ENCODE measurements at places on chromosomes 12 and 14.

GRCh38 chr14:71240171-71240570 lies 332.9 kb downstream of the PCNX1 start:
- DNase-seq = no peak

- no peak for DNase-seq
These were observed 350.5 kb upstream of the TMTC1 start for GRCh38 chr12:30134229-30134628.

- DNase-seq = no peak
These were observed 78.9 kb downstream of the SETD3 start for GRCh38 chr14:99401621-99402284.

- DNase-seq = no peak
These were observed 72.4 kb downstream of the IQSEC3 start for GRCh38 chr12:138898-139534.

GRCh38 chr14:26199590-26200370 lies 398.1 kb downstream of the NOVA1 start:
- DNase-seq = no peak

DNA sequence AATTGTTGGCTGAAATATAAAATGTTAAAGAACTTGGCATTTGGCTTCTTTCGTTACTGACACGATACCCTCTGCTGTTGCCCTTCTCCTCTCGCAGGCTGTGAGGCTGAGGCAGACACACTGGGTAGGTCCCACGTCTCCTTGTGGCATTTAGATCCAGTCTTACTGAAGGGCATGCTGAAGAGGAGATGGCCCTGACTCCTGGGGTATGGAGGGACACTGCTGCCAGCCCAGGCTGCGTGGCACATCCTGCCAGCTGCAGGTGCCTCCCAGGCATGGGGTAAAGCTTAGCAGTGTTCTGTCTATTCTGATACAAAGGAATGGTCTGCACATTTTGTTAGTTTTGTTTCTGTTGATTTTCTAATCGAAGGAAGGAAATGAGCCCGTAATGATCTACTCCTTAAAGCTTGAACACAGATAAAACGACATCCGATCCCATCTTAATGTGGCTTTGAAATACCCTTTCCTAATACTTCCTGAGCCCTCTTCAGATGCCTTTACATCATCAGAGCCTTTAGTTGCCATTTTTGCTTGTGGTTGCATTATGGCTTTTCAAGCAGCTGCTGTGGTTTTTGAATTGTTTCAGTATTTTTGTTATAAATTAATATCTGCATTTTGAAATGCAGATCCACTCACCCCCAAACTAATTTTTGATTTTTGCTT lies 61.1 kb downstream of the WDR20 start:
- DNase-seq = no peak

GRCh38 chr12:57694459-57695019 lies 607 bp downstream of the OS9 start:
- DNase-seq = no peak

- DNase-seq = no peak
These were observed 211.1 kb downstream of the CACNA1C start for GRCh38 chr12:2263901-2264300.

DNA sequence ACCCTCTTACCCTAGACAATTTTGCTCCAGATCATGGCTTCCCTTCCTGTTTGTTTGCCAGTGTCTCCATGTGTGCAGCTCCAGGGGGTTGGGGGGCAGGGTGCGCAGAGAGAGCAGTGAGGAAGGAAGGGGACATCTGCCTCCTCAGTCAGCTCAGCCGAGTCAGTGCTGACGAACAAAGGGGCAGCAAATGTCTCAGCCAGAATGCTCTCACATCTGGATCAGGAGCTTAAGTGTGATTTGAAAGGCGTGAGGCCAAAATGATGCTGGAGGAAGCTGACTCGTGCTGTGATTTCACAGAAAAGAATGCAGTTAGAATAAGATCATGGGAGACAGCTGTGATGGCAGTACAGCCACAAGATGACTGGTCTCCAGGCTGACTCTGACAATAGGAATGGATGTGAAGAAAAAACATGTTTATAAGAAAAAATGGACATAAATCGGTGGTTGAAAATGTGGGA lies 27.1 kb upstream of the CDK17 start:
- DNase-seq = no peak

GRCh38 chr14:54133896-54134295 lies 177.3 kb upstream of the BMP4 start:
- DNase-seq = no peak

GRCh38 chr12:121084229-121084628 lies 45.2 kb upstream of the OASL start:
- no peak for DNase-seq

GRCh38 chr14:72550513-72550912 lies 343.4 kb downstream of the DPF3 start:
- no peak for DNase-seq

- no peak for DNase-seq
These were observed 120.3 kb upstream of the NEDD1 start for GRCh38 chr12:96786791-96787190.

DNA sequence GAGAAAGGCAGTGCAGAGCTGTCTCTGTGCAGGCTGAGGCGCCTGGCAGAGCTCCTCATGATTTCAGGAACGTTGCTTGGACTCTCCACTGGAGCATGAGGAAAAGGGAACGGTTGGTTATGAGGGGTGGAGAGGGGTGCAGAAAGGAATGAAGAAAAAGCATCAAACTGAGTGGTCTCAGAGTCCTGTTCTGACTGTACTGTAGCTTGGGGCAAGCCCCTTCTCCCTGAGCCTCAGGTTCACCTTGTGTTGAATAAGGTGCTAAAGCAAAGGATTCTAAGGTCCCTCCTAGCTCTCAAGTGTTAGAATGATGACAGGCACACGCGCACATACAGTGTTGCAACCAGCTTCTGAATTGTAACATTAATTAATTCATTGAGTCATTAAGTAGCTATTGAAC lies 125.2 kb upstream of the PARP11 start:
- DNase-seq = no peak

DNA sequence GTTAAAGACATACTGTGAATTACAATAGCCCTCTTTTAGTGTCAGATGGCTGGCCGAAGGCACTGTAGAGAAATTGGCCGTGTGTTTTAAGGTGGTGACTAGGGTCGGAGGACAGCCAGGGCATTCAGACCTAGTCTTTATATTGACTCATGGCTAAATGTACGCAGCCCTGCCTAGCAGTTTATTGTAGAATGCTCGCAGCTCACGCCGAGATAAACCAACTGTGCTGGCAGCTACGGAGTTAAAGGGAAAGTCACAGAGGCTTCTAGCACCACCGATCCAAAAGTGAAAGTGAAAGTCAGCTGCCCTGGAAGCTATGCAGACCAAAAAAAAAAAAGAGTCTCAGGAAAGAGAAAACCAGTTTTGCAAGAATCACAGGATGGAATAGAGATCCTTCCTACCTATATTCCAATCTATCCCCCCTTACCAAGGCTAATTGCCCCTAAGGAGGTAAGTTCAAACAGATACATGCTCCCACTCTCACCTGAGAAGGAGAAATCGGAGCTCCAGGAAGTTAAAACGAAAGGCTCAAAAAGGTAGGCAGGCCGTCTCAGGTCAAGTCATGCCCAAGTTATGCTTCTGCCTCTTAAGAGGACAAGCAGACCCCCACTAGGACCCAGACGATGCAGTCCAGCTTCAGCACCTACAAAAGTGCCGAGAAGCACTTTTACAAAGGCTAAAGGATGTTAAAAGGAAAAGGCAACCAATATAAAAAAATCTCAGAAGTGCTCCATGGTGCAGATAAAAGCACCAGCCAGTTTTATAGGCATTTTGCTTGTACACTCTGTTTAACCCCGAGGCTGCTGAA lies 24.8 kb downstream of the KLRK1 start:
- DNase-seq = no peak

- no peak for DNase-seq
These were observed 13.6 kb downstream of the EP400 start for GRCh38 chr12:131963381-131963780.

- DNase-seq = no peak
These were observed 255.5 kb downstream of the SNAPC1 start for GRCh38 chr14:62017651-62018230.

- no peak for DNase-seq
These were observed 401.3 kb downstream of the FUT8 start for GRCh38 chr14:65813760-65814384.

DNA sequence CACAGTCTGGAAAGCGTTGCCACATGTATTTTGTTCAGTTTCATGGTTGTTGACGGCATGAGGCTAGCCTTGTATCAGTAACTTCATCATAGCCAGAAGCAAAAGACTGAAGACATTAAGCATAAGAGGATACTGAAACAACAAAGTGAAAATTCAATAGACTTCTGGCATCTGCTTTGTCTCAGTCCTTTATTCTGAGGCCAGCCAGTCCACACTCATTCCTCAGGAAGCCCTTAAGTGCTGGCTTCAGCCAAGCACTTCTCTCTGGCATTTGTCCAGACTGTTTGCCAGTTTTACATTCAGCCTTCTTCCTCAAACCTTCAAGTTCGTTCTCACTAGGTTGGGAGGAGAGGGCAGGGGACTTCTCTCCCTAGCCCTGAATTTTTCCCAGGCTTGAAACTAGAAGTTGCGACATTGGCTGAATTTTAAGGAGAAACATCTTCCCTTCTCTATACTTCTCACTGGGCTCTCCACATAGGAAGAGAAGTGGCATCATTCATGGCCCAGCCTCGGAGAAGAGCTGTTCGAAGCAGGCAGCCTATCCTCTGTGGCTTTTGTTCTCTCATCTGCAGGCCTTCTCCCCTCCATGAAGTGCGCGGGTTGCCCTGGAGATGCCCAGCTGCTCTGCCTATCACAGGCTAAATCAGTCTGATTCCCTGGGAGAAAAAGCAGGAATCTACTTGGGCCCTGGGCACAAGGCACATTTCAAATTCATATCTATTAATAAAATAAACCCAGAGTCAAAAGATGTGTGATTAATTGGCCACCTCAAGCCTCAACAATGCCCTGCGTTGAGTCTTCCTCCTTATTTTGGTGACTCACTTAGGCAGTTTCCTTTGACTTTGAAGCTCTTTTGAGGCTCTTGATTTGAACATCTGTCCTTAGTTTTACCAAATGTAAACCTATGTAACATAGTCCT lies 130.9 kb upstream of the PLEKHA5 start:
- no peak for DNase-seq

- DNase-seq = no peak
These were observed 6.5 kb downstream of the CBLN3 start for GRCh38 chr14:24422694-24423601.

DNA sequence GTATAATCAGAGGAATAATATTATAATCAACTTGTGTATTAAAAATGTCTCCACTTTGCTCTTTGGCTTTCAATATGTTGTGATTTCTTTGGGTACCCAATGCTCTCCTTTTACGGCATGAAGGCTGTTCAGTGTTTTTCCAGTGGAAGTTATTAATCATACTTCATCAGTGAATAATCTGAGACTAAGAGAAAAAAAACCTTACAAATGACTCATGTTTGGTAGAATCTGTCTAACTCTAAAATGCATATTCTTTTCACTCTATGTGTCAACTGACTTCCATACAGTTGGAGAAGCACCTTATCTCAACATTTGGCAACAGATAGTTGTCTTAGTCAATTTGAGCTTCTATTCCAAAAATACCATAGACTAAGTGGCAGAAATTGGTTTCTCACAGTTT lies 82.2 kb downstream of the PTPRO start:
- DNase-seq = no peak

DNA sequence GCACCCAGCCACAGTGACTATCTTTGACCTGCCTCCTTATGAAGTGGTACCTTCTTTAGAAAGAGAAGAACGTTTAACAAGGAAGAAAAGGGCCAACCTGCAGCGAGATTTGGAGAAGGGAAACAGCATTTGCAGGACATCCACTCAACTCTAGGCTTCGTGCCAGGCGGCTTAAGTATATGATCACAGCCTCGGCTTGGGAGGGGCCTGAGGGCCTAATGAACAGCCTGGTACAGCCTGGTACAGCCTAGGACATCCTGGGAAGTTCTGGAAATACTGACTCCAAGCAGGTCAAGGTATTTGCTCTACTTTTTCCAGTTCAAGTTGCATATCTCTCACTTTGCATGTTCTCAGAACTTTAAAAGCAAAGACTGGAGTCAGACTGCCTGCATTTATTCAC lies 16.1 kb downstream of the HCAR2 start:
- no peak for DNase-seq

DNA sequence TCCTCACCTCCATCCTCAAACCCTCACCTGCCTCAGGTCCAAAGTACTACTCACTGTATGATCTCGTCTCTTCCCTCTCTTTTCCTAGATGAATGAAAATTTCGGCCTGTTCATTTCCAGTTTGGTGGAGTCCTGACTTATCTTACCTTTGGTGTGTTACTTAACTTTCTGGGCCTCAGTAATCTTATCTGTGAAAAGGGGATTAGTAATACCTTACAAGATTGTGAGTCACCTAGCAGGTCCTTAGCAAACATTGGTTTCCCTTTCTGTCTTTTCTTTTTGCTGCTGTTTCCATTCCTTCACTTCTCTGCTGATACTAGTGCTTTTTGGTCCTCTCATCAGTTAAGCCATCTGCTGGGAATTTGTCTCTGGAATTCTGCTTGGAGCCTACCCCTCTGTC lies 52.8 kb downstream of the AKAP6 start:
- DNase-seq = no peak
